Stimulated activated CD8-positive, alpha-beta memory T cell treated with anti-CD3 and anti-CD28 coated beads, Interleukin-15, amount 100 ng/mL, for 4 hours (primary cell): ENCODE measurements at places on chromosomes 2 and 18.

DNA sequence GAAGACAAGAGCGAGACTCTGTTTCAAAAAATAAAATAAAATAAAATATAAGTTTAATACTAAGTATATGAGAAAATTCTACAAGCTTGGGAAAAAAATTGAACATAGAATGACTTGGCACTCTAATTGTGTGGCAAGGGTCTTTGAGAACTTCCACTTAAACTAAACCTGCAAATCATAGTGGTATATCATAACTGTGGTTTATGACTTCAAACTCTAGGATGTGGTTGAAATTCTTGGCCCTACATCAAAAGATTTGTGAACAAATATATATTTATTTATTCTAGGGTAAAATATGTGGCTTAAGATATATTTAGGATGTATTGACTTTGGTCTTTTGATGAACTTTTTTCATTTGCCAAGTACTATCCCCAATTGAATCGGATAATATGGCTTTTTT, 3.1 kb upstream of the FAM171B start:
- no peak for DNase-seq

DNA sequence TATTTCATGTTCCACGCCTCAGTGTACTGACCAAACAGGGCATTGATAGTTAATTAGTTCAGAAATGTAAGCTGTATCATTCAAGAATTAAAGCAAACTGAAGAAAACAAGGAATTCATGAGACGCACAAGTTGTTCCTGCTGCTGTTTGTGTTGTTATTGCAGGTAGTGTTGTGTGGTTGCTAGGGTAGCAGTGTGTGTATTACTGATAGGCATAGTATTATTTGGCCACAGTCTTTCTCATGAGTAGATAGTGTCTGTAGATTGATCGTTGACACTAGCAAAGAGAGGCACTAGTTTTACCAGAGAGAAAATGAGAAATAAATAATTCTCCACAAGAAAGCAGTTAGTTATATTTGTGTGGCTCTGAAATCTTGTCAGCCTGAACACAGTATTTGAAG, 548.6 kb downstream of the LRP1B start:
- no peak for DNase-seq

- no peak for DNase-seq
Measured at GRCh38 chr2:160892204-160892603, 268.0 kb upstream of the TANK start.

DNA sequence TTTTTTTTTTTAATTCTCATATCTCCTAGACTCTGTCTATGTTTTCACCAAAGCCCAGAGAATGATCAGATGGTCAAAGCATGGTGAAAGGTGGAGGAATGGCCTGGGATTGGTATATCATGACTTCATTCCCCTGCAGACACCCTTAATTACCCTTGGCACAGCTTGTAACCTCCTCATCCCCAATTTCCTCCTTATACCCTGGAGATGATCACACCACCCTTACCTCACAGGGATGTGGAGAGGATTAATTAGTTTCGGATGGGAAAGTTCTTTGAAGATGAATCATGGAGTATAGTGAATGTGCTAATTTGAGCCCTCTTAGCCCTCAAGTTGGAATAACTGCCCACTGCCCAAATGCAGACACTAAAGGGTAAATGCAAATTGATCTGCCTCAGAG, 138.0 kb upstream of the LYPD6 start:
- no peak for DNase-seq

DNA sequence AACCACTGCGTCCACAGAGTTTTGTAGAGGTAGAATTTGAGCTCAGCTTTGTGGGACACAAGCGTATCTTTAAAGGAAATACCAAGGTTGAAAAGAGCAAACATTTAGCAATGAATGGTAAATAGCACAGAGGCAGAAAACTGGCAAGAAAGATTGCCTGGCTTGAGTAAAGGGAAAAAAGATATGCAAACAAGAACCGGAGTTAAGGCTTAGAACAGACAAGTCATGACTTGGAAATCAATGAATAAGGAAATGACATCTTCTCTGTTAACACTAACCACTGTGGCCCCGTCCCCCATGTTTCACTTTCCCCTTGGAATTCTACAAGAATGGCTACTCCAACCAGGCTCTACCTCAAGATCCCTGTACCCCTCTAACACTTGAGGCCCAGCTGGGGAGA, 3.8 kb downstream of the STAM2 start:
- no peak for DNase-seq

- DNase-seq = no peak
Measured at GRCh38 chr18:6056171-6056910, 161.0 kb upstream of the TMEM200C start.

DNA sequence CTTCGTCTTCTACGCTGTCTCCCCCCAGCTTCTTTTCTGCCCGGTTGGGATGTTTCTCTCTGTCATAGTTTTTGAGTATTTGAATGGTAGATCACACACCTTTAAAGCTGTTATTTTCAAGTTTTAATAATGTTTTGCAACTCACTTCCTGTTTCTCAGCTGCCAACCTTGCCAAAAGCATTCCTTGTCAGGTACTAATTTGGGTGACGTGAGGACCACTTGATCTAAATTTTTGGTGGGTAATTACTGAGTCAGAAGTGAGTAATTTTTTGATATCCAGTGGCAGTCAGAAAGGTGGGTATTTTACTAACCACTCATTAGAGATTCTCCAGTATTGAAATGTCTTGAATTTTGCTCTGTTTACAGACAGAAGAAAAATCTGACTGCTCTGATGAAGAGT, 852.4 kb upstream of the FANCL start:
- no peak for DNase-seq

GRCh38 chr2:7127156-7127555, 209.9 kb downstream of the RNF144A start:
- no peak for DNase-seq

DNA sequence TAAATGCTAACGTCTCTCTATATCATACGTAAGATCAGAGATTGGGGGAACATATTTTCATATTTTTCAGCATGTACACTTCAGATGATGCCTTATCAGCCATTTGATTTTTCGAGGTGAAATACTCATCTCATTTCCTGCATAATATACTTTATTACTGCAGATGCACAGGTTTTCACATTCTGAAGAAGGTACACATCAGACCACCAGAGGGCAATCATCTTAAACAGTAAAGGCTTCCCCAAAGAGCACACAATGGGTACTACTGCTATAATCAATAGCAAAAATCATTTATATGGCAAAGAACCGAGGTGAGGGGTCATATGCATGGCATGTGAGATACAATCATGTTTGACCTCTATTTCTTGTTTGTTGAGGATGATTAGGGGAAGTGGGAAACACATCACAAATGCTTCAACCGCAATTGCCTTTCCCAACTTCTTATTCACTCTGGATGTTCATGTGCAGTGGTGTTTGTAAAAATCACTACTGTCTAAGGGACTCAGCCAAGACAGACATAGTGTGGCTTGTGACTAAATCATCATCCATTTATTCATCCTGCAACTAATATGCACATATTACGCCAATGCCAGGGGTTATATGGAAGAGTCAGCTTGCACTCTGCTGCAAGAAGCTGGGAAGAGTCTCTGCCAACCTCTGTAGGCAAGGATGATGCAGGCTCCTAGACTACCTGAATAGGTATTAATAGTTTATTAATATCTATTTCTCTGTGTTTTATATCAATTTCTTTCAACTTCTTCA, 118.7 kb downstream of the EPB41L3 start:
- DNase-seq = no peak

- no peak for DNase-seq
Measured at GRCh38 chr2:156731506-156731905, 295.3 kb downstream of the GPD2 start.

GRCh38 chr2:46335391-46336282, 38.4 kb downstream of the EPAS1 start:
- DNase-seq = no peak

- no peak for DNase-seq
Measured at GRCh38 chr18:36809590-36810381, 19.0 kb downstream of the TPGS2 start.

GRCh38 chr2:17076533-17076932, 410.9 kb upstream of the CYRIA start:
- no peak for DNase-seq

DNA sequence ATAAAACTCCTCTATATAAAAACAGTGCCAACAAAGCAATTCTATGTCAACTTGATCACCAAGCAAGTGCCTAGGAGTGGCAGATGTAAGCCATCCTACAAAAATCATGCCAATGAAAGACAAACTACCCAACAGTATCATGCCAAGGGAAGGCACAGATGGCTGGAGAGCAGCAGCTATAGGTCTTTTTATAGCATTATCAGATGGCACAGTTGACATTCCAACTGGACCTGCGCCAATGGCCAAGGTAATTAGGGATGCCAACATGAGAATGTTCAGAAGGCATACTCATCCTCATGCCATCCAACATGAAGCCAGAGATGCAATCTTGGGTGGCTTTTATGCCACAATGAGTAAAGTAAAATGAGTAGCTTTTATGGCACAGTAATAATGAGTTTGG, 237.3 kb downstream of the OTX1 start:
- DNase-seq = no peak

DNA sequence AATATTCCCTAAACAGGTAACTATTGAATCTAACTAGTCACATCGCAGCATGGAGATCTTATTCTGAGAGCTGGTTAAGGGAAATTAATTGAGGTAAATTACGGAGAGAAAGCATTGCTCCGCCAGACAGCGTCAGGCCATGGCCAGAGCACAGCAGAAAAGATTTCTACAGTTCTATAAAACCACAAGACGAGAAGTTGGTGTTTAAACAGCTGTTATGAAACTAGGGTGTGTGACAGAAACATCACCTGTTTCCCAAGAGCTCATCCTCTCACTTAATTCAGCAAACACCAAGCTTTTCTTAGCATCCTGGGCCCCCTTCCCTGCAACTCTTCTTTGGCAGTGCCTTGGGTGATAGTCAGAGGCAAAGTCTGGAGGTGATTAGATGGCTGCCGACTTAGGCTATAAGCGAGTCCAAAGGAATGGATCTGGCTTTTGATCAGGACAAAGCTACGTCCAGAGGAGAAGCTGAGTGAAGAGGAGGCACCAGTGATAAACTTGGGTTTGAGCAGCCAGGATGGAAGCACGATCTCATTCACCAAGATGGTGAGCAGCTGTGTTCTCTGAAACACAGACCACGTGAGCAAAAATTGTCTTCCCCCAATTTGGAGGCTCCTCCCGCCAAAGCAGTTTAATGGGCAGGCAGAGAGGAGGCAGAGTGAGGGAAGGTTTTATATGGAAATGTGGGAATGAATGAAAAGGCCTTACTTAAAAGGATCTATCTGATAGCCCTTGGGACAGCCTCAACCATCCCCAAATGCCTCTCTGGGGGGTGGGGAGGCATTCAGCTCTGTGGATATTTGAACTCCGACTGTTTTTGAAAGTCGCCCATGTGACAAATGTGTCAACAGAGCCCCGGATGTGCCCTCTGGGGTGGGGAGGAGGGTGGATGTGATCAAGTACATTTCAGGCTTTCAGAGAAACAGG, 57.8 kb downstream of the PKDCC start:
- DNase-seq = peak; percentile 46

DNA sequence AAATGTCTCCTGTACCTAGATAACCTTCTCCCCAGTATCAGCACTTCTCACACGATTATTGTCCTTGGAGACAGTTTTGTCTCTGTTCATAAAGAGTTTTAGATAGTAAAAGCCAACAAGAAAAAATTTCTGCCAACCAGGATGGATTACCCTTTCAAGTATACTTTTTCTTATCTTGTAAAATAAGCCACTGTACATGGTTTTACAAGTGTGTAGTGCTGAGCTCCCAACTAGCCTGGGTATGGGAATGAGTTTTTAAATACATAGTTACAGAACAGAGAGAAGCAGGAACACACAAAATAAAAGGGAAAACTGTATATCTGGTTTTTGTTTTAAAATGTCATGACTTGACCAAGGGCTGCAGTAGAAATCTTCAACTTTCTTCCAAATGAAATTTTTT, 76.7 kb downstream of the C18orf54 start:
- DNase-seq = no peak

- no peak for DNase-seq
Measured at GRCh38 chr2:162267996-162268395, 24.8 kb upstream of the FAP start.

DNA sequence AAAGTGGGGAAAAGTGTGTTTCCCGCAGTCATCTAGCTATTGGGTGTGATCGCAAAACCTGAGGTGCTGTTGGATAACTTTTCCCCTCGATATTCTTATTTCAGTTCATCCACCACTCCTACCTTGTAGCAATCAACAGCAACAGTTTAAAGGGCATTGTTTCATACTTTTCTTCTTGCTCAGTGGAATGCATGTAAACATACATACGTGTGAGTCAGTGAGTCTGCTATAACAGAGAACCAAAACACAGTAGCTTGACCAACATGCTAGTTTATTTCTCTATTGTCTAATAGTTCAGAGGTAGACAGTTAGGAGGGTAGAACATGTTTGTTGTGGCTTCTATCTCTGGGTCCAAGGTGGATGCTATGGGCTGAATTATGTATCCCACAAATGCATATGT, 77.6 kb upstream of the FOXI3 start:
- no peak for DNase-seq

DNA sequence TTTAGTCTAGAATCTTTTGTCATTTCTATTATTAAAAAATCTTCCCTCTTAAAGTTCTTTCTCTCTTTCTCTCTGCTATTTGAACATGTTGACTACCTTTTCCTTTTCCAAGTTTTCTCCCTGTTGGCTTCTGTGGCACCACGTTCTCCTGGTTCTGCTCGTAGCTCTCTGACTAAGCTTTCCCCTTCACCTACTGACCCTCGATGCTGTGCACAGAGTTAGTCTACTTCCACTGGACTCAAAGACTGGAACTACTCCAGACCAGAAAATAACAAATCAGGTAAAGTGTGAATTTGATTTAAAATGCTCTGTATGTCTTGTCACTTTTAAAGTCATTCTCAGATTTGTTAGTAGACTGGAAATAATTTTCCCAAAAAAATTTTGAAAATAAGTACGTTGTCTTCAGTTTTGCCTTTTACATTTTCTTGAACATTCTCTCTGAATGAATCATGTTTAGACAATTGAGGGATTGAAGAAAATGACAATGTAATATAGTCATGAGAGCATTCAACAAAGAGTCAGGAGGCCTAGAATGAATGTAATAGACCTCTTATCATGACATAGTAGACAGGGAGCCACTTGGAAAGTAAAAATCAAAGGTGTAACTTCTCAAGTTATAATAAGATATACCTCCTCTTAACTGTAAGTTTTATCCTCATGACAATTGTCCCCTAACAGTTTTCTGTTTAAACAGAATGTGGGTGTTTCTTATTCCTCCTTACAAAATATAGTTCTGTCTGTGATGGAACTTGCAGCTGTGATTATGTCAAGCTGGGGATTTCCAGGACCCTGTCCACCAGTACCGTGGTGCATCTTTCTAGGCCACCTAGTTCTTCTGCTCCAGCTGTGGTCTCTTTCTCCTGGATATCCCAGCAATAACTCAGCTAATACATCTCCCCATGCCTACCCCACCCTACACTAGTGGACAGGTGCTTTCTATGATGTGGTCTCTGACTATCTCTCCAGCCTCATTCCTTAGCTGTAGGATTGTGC, 25.5 kb downstream of the ITPRID2 start:
- no peak for DNase-seq

- no peak for DNase-seq
Measured at GRCh38 chr2:122500316-122501105, 745.1 kb downstream of the TSN start.

- DNase-seq = no peak
Measured at GRCh38 chr2:206797376-206797775, 32.0 kb downstream of the FASTKD2 start.

GRCh38 chr2:130372055-130372832, 16.4 kb downstream of the PTPN18 start:
- DNase-seq = peak; percentile 51
